Uterine smooth muscle cell (primary cell): ENCODE measurements at places on chromosomes 3 and 15. TPM values are rescaled to one million over a fixed set of nuclear protein-coding genes. Genes with fewer than 3 reads are reported as not detected.

SLC25A20 gene
- total RNA-seq = 19.9 and 21.8 TPM in 2 replicates

SNX22 gene
- total RNA-seq = 0.33 and 0.87 TPM in 2 replicates

HYAL1 gene
- 0.50 and 0.66 TPM in 2 replicates for total RNA-seq

ONECUT1 gene
- 0.12 TPM in 1 of 2 replicates, not detected in the other for total RNA-seq

IMPG2 gene
- total RNA-seq = 0.25 and 0.44 TPM in 2 replicates

SPTSSB gene
- under 0.01 and 20.3 TPM in 2 replicates for total RNA-seq

DUOXA1 gene
- total RNA-seq = 0.12 TPM in 1 of 2 replicates, not detected in the other

RAB7A gene
- total RNA-seq = 45.2 and 54.9 TPM in 2 replicates
